NCI-H1048 (cell line): ENCODE measurements at places on chromosomes 5 and 9.

DNA sequence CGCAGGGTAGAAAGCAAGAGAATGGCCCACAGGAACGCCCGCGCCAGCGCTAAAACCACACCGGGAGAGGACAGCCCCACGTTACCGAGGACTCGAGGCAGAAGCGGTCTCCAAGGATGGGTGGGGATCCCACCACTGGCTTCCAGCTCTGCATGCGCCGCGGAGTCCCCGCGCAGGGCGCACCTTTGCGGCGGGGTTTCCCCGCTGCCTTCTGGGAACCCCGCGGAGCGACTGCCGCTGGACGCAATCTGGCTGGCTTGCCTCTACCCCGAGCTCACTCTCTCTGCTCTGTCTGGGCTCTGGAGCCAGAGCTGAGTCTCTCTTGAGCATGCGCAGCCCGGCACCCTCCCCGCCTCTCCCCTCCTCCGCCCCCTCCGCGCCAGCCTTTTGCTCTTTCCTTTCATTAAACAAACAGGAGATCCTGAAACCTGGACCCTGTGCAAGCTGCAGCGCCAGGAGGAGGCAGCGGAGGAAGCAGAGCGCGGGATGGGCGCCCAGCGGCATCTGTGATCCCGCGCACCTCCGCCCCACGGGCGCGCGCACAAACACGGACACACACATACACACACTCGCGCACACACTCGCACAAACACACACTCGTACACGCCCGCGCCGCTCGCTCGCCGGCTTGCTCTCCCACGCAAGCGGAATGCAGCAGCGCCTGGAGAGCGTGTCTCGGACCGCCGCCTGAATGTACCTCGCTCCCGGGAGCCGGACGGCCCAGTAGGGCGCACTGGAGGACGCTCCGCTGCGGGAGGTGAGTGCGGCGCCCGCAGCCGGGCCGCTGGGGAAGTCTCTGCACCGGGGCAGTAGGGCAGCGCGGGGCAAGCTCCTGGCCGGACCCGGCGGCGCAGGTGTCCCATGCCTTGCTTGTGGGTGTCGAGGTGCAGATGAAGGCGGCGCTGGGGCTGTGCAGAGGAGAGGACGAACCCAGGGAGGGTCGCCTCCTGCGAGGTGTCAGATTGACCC, at the start of gene PLPPR1:
PLPPR1 (plus strand) TSS at position 382 of the 969 bp plus-strand sequence.
- peak; percentile 78 for DNase-seq

DNA sequence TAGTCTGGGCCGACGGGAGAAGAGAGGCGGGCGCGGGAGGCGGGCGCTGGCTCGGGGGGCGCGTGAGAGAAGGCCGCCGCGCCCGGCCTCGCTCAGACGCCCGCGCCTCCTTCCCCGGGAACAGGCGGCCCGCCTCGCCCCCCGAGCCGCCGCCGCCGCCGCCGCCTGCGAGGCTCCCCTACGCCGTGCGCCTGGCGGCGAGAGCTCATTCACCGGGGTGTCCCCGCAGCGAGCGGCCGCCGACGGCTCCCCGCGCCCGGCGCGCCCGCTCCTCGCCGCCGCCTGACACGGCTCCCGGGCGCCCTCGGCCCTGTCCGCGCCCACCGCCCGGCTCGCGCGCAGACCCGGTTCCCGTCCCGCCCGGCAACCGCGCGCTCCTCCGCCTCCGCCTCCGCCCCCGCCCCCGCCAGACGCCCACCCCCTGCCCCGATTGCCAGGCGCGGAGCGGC, at the start of gene GNAQ:
GNAQ (minus strand) TSS at position 368 of the 449 bp plus-strand sequence. CDS start 576 bp downstream, outside the sequence.
- DNase-seq: no peak

DNA sequence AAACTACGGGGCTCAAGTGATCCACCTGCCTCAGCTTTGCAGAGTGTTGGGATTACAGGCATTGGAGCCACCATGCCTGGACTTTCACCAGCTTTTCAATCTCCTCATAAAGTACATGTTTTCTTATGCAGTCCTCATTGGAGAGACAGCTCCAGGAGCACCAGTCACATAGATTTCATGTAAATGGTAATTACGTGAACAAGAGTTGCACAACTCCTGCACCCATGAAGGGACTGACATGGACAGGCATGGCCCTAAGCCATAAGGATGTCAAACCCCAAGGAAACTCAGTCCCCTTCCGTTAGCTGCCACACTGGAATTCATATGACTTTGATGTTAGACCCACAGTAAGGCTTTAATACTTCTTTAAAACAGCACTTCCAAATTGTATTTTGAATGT, 7.6 kb upstream of the ADGRV1 start:
- no peak for DNase-seq

DNA sequence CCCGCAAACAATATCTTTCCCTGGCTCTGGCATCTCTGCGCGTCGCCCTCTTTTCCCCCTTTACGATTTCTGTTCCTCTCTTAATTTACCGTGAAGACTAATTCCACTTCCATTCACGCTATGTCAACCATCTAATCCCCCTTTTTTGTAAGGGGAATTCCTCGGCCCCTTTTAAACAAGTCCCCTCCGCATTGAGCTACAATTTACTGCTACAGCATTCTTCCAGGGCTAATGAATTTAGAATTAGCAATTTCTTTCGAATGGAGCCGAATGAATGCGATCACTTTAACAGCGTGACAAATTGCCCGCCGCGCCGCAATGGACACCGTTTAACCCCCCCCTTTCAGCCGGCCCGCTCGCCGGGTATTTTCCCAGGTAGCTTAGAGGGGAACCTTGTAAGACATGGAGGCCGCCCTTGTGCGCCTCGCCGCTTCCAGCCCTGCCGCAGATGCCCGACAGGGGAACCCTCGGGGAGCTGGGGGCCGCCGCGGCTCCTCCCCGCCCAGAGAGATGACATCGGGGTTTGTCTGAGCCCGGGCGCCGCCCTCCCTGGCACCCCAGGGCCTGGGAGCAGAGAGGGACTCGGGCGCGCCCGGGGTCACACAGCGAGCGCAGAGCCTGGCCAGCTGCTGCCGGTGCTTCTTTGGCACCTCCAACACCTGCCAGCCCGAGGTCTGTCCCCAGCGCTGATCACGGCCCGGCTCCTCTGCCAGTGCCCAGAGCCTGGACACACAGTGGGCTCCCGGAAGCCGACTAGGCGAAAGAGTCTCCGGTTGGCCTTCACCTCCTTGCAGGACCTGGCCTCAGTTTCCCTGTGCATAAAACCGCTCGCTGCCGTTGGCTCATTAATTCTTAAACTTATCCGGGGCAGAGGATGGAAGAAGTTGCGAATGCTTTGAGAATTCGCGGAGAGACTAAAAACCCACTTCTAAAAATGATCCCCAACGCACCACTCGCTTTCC, 1.3 kb downstream of the PRDM12 start:
- DNase-seq: no peak

- no peak for DNase-seq
Observed at GRCh38 chr9:133353548-133353947, 2.7 kb downstream of the SURF1 start.

- DNase-seq: no peak
Observed at GRCh38 chr9:113261917-113262671, 13.3 kb downstream of the CDC26 start.

DNA sequence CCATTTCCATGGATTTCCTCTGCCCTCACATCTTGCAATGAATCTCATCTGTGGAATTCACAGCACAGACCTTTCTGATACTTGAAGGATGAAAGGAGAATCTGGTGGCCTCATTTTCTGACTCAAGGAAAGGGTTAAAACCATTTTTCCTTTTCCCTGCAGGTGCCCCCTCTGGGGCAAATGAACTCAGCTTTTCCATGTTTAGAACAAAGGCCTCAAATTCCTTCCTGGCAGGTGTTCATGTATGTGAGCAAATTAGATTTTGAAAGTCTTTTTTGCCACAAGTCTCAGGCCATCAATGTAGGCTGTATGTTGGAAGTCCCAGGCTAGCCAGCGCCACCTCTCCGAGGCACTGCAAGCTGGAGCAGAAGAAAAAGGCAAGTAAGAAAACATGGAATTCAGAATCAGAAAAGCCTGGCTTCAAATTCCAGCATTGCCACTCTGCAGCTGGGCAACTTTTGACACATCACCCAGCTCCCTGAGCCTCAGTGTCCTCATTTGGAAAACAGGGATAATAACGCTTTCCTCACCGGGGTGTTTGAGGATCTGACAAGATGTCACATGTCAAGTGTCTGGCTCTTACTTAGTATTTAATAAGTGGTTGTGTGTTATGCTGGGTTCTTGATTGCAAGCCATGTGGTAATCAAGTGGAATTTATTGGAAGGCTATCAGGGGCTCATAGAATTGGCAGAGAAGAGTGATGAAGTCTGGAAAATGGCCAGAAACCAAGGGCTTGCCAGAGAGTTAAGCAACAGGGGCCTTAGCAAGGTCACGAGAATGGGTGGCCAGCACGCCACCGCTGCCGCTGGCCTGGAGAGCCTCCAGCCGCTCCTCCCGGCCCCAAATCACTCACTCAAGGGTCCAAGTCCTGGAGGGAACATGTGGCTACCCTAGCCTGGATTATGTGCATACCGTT, 48.4 kb upstream of the SMIM23 start:
- DNase-seq: no peak

DNA sequence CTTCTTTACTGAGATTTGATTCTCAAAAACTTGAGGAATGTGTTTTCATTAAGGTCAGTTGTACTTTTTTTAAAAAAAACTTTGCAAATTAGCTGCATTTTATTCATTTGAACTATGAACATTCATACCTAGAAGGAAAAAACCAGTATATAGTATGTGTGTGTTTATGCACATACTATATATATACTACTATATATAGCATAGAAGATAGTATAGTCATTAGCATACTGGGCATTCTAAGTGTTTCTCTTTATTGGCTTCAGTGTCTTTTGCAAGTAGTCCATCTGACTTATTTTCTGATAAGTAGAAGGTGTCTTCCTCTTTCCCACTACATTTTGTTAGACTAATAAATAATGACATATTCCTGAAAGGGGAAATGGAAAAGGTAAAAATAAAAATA, 33.0 kb downstream of the ELOVL7 start:
- no peak for DNase-seq

GRCh38 chr9:102405218-102405867, 589.8 kb upstream of the CYLC2 start:
- no peak for DNase-seq

- no peak for DNase-seq
Observed at GRCh38 chr5:173328844-173329490, 753 bp upstream of the STC2 start.

- DNase-seq: no peak
Observed at GRCh38 chr5:32506799-32507198, 62.3 kb upstream of the ZFR start.

DNA sequence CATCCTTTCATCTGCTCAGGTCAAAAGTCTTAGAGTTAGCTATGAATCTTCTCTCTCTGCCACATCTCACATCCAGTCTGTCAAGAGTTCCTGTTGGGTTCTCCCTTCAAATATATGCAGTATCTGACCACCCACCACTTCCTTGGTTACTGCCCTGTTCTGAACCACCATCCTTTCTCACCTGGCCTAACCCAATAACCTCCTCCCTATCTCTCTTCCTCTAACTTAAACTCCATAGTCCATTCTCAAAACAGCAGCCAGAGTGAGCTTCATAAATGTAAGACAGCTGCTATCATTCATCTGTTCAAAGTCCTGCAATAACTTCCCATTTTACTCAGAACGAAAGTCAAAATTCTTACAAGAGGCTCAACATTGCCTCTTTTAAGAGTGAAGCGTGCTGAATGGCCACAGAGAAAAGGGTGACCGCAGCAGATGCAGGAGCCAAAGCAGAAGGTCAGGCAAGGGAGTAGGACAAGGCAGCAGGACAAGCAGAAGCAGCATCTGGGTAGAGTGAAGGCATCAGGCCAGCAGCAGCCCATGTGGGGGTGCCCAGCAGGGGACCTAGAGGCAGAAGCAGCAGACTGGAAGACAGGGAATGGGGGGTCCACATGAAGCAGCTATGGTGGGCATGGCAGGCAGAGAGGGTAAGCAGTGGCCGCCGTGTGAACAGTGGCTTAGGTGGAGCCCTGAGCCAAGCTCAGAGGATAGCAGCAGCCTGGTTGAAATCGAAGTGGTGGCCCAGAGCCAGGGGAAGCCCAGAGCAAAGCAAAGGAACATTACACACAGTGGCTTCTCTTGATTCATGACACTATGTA, 39.3 kb upstream of the CDC42SE2 start:
- DNase-seq: no peak

GRCh38 chr5:42718591-42718990, 38.0 kb upstream of the CCDC152 start:
- DNase-seq: no peak

- DNase-seq: no peak
Observed at GRCh38 chr5:50975840-50976239, 309.4 kb downstream of the PARP8 start.

DNA sequence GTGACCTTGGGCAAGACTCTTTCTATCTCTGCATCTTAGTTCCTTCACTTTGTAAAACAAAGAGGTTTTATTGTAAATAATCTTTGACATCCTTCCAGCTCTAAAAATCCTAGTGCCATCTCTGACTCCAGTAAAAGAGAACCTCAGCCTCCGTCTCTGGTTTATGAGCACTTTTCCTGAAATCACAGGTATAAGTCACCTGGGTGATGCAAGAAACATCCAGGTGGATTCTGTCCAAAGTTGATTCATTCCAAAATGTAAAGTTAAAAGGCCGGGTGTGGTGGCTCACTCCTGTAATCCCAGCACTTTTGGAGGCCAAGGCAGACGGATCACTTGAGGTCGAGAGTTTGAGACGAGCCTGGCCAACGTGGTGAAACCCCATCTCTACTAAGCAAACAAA, 21.1 kb upstream of the UBAP2 start:
- DNase-seq: no peak

DNA sequence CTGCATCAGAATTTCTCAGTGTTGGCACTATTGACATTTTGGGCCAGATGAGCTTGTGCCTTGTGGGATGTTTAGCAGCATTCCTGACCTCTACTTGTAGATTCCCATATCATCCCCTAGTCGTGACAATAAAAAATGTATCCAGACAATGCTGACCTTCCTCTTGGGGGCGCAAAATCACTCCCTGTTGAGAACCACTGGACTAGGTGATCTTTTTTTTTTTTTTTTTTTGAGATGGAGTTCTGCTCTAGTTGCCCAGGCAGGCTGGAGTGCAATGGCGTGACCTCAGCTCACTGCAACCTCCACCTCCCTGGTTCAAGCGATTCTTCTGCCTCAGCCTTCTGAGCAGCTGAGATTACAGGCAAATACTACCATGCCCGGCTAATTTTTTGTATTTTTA, 22.6 kb downstream of the STXBP1 start:
- DNase-seq: no peak

- no peak for DNase-seq
Observed at GRCh38 chr9:84285381-84285780, 55.2 kb downstream of the SLC28A3 start.
